ENCODE measurements at places on chromosomes 13 and 19. TPM values are rescaled to one million over a fixed set of nuclear protein-coding genes. Genes with fewer than 3 reads are reported as not detected.

DHDH gene
- not detected for total RNA-seq

HSH2D gene
- not detected for total RNA-seq

ZNF45 gene
- 13.0 TPM for total RNA-seq

CBLC gene
- total RNA-seq = not detected

ZNF583 gene
- 12.6 TPM for total RNA-seq

C19orf18 gene
- total RNA-seq = 0.21 TPM

CD209 gene
- not detected for total RNA-seq

ZNF283 gene
- total RNA-seq = 14.4 TPM

ZNF177 gene
- 1.7 TPM for total RNA-seq

CLEC17A gene
- total RNA-seq = not detected

GAS6 gene
- total RNA-seq = 172 TPM

CATSPERD gene
- total RNA-seq = not detected

CEACAM7 gene
- not detected for total RNA-seq

TSHZ3 gene
- 8.1 TPM for total RNA-seq

IL11 gene
- total RNA-seq = 0.19 TPM

TNFRSF19 gene
- 22.7 TPM for total RNA-seq

KCNC3 gene
- total RNA-seq = not detected

ERICH4 gene
- not detected for total RNA-seq

KLF1 gene
- not detected for total RNA-seq

EML2 gene
- 24.7 TPM for total RNA-seq

RAB20 gene
- 0.47 TPM for total RNA-seq

ZBTB45 gene
- total RNA-seq = 10.9 TPM

ATP4A gene
- not detected for total RNA-seq

OR4F17 gene
- not detected for total RNA-seq

CAMSAP3 gene
- not detected for total RNA-seq

LGALS14 gene
- total RNA-seq = not detected

CEACAM8 gene
- total RNA-seq = not detected

RNF17 gene
- not detected for total RNA-seq

LPAR6 gene
- total RNA-seq = 19.7 TPM

CFAP97D2 gene
- not detected for total RNA-seq

CPB2 gene
- not detected for total RNA-seq

ZFP14 gene
- 2.5 TPM for total RNA-seq

MEDAG gene
- 4.1 TPM for total RNA-seq

ZNF841 gene
- total RNA-seq = 13.3 TPM

ZNF44 gene
- total RNA-seq = 8.7 TPM

ALOX5AP gene
- total RNA-seq = not detected

STAP2 gene
- 4.5 TPM for total RNA-seq

FAM187B gene
- total RNA-seq = not detected

ACTMAP gene
- 2.2 TPM for total RNA-seq

CGB7 gene
- total RNA-seq = not detected

FFAR2 gene
- total RNA-seq = not detected

MIR17HG gene
- 3.6 TPM for total RNA-seq

ZNF723 gene
- not detected for total RNA-seq

EGLN2 gene
- total RNA-seq = 65.8 TPM

TRAPPC2B gene
- 20.3 TPM for total RNA-seq

SBSN gene
- total RNA-seq = not detected

CLEC4M gene
- not detected for total RNA-seq
